Urinary bladder (tissue), 4 donors: ENCODE measurements at places on chromosomes 1 and 21.

DNA sequence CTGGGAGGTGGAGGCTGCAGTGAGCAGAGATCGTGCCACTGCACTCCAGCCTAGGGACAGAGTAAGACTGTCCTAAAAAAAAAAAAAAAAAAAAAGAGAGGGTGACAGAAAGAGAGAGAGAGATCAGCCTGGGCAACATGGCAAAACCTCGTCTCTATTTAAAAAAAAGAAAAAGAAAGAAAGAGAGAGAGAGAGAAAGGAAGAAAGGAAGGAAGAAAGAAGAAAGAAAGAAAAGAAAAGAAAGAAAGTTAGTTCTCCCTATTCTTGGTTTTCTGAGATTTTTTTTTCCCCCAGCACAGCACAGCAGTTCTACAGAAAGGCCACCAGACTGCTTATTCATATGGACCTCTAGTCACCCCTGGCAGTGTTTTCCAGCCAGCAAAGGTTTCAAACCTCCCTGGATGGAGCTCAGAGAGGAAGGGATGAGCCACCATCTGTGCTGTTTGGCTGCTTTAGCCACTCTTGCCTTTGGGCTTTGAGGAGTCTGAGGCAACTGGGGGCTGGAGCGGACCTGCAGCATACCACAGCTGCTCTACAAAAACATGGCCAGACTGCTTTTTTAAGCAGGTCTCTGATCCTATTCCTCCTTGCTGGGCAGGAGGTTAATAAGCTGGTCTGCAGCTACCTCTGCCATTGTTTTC is 10.6 kb downstream of the S100A6 start:
- no peak for DNase-seq

- DNase-seq = no peak
These were observed 23.8 kb upstream of the KIF26B start for GRCh38 chr1:245131026-245131393.

DNA sequence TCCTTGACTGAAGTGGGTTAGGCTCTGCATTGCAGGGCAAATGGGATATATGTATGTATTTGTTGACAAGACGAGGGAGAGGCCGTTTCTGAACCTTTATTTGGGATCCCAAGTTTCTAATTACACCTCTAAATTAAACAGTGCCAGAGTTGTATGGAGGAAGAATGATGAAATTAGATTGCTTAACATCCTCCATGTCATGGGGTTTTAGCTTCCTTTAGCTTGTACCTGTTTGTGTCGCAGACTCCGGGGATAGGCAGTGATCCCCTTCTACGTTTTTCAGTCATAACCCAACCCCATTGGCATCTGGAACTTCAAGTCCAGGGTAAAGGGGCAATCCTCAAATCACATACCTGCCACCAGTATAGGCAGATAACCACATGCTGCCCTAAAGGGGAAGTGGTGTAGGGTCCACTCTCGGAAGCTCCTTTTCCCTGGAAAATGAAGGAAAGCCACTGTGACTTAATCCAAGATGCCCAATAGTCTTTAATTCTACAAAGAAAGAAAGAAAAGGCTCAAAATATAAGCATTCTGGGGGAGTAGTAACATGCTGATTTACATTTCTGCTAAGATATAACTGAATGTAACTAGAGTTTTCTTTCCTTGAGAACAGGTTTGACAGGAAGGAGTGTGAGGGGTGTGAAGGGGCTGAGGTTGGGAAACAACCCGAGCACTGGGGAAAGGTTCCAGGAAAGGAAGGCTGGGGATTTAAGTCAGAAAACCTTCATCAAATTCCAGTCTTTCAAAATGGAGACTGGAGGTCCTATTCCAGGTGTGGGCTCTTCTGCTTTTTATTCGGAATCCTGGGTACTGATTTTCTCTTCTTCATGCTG is 77.6 kb downstream of the RGL1 start:
- DNase-seq = no peak

DNA sequence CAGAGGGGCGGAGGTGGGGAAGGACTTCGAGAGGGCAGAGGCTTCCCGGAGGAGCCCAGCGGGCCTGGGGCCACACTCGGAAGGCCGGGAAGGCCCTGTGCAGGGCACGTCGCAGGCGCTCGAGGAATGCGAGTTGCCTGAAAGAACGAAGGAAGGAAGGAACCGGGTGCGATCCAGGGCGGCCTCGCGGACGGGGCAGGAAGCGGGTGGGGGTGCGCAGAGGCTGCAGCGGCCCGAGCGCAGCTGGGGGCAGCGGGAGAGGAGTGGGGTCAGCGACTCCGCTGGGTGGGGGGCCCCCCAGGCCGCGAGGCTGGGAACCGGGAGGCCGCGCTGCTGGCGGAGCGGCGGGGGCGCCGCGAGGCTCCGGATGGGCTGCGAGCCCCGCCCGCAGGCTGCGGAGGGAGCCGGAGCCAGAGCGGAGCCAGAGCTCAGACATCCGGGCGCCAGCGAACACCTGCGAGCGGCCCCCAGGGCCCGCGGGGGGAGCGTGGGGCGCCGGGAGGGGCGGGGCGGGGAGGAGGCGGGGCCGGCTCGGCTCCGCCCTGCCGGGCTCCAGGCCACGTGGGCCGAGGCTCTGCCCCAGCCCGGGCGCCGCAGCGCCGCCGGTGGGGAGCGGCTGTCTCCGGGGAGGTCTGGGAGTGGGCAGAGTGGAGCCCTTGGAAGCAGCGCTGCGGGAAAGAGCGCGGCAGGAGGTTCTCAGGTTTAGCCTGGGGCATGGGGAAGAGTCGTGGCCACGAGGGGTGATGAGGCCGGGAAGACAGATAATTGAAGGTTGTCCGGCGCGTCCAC is 4.6 kb downstream of the ID3 start:
- DNase-seq = no peak

- DNase-seq = no peak
These were observed 61.6 kb downstream of the PTGS2 start for GRCh38 chr1:186618401-186619170.

DNA sequence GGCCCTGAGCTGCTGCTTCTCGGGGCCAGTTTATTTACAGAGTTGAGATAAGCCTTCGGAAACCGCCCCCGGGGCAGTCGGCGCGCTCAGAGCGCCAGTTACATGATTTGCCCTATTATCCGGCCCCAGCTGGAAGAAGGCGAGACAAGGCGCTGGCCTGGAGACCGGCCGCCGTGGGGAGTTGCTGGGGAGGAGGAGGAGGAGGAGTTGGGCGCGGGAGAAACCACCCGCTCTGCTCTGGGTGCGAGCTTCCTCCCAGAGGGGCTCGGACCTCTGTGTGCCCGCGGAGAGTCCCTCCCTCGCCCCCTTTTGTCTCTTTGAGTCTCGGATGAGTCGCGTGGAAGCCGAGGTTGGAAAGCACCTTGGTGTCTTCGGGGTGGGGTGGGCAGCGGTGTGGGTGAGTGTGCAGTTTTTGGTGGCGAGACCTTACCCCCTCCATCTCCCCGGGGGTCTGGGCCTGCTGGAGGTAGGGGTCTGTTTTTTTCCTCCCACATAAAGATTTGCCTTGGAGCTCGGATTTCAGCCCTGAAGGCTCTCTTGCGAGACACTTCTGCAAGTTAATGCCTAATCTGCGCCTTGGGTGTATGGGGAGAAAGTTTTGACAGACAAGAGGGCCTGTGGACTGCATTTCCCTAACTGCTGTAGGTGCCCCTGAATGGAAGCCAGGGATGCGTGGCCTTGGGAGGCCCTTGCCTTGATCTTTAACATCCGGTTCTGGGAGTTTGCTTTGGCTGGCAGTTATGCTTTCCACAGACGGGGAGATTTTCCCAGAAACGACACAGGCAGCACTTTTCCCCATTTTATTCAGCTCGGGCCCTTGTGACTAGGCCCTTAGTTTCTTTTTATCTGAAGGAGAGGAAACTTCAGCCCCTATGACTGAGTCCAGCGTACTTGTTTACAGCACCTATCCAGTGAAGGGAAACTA is 80.0 kb downstream of the NDUFS5 start:
- no peak for DNase-seq

DNA sequence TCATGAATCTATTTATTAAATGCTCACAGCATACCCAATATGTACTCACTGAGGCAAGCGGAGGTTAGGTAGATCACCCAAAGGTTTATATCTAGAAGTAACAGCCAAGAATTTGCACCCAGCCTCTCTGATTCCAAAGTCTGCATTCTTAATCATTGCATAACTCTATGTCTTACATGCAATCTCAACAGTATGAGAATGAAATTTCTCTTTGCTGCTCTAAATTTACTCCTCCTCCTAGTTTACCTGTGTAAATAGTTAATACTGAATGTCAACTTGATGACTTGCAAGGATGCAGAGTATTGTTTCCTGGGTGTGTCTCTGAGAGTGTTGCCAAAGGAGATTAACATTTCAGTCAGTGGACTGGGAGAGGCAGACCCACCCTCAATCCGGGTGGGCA is 840.6 kb downstream of the BRINP3 start:
- no peak for DNase-seq

DNA sequence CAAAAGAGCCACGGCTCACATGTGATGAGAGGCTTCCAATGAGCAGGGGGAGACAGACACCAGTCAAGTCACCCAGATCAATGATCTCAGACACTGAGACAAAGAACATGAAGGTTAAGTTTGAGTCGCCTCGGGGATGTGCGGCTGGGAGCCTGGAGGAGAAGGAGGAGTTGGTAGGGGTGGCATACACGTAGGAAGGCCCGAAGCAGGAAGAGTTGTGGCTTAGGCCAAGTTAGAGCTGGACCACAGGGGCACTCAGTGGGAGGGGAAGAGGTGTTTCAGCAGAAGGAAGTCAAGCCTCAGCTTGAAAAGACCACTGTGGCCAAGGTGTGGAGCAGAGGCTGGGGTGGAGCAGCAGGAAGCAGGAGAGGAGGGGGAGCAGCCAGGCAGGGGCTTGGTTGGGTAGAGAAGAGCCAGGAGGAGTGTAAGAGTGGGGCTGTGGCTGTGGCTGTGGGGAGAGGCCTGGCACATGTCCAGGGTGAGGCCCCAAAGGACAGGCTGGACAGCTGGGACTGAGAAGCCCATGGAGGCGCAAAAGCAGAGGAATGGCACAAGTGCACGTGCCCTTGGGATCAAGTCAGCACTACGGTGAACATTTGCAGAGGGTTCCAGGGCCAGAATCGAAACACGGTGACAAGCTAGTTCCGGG is 27.6 kb downstream of the CTNNBIP1 start:
- DNase-seq = no peak

- DNase-seq = no peak
These were observed 40.7 kb upstream of the ETS2 start for GRCh38 chr21:38765056-38765455.

DNA sequence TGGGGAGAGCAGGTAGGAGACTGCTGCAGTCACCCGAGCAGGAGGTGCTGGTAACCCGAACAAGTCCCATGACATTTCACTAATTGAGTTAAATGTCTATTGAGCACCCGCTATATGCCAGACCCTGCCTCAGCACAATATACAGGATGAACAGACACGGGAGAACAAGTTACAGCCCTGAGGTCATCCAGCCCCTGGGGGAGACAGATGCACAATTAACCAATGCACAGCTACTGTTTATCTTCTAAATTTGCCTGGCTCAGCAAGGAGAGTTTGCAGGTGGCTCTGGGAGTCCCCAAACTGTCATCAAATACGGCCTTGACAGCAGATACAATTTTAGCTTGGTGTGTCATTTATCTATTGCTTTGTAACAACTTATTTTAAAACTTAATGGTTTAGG is 18.1 kb downstream of the CITED4 start:
- DNase-seq = no peak

GRCh38 chr1:23530087-23530746 is 816 bp downstream of the E2F2 start:
- DNase-seq = no peak

DNA sequence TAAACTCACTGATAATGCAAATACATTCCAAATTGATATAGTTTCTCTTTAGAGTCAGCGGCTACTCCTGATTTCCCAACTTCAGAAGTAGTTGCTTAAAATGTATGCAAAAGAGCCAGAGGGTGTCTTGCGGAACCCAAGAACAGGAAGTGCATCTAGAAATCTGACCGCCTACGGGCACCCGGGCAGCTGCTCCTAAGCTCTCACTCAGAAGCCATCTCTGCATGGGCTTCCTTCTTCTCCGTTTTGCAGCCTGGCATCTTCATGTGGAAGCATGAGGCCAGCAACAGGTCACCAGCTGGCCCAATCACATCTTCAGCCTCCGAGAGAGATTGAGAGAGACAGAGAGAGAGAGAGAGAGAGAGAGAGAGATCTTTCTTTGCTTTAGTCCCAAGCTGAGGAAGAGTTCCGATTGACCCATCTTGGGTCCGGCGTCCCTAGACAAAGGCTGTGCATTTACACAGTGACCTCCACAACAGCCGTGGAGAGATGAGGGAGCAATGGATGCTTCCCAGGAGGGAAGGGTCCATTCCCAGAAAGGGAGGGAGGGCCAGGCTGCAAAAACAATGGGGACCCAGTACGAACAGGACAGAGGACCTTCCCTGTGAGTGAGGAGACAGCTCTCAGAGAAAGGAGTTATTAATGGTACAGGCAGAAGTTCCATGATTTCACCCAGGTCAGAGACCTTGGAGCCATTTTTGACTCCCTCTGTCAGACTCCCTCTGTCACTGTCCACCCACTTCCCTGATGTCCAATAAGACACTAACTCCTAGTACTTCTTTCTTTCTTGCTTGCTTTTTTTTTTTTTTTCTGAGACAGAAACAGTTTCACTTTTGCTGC is 28.2 kb upstream of the SLC30A1 start:
- DNase-seq = no peak

GRCh38 chr21:44895859-44896258 is 22.4 kb upstream of the PTTG1IP start:
- no peak for DNase-seq

- no peak for DNase-seq
These were observed 152.7 kb downstream of the HIVEP3 start for GRCh38 chr1:41766041-41766440.

GRCh38 chr1:24769656-24770651 is 24.7 kb downstream of the CLIC4 start:
- peak; percentile 36 for DNase-seq

- DNase-seq = no peak
These were observed 40.4 kb downstream of the EGLN1 start for GRCh38 chr1:231381729-231382128.

DNA sequence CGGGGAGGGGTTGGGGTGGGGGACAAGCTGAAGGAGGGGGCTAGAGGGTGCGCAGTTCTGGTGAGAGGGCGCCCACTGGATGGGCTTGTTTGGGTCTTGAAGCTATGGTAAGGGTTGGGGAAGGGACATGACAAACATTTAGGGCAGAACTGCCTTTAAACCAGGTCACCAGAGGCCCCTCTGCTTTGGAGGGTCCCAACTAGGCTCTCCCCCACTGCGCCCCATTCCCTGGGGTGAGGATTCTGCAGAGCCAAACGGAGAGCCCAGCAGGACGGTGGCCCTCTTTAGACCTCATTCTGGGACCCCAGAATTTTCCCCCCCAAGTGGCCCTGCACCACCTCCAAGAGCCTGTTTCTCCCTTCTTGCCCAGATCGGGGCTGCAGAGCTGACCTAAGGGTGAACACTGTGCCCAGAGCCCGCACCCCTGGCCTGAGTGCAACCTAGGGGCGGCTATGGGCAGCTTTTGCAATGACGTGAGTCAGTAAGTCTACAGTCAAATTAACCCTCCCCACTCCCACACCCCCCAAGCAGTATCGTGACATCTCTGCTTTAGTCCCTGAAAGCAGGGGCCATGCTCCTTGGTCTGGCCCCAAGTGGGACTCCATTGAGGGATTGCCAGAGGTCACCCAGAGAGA is 593.8 kb downstream of the MATN1 start:
- no peak for DNase-seq

GRCh38 chr1:6317098-6317760 is 56.3 kb upstream of the GPR153 start:
- DNase-seq = no peak

- DNase-seq = no peak
These were observed 104.0 kb upstream of the BMP8A start for GRCh38 chr1:39387452-39387851.

GRCh38 chr1:35726450-35727433 is 8.1 kb upstream of the C1orf216 start:
- no peak for DNase-seq
